Stimulated activated CD4-positive, alpha-beta T cell treated with anti-CD3 and anti-CD28 coated beads, Interleukin-15, amount 100 ng/mL, for 24 hours (primary cell): ENCODE measurements at places on chromosomes 2 and 18.

DNA sequence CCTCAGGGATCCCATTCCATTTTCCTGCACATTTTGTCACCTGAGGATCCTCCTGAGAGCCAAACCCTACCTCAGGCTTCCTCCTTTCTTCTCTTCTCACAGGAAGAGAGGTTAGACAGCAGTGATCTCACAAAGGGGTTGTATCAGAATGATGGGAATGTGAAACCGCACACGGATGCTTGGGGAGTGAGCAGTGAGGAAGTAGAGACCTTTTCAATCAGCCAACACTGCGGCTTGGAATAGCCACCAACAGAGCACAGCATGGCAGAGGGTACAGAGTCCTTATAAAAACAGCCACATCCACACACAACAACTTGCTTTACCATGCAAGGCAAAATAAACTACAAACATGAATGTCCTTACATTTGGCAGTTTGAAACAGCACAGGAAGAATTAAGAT, 8.7 kb downstream of the TMEM182 start:
- DNase-seq, result no peak

DNA sequence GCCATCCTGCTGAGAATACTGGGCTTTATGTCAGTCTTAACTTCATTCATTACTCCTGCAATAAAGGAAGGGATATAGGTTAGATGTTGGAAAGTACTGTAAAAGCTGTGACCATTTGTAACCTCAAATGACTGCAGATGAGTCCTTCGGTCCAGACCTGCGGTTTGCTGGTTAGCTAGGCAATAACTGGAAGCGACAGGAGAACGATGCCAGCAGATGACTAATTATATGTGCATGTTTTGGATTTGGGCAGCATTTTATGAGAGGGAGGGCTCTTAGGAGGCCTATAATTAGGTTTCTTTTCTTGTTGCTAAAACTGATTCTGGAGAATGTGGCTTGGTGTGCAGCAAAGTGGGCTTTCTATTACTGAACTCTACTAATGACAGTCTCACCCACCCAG, 205.6 kb downstream of the TMEM182 start:
- no peak for DNase-seq

DNA sequence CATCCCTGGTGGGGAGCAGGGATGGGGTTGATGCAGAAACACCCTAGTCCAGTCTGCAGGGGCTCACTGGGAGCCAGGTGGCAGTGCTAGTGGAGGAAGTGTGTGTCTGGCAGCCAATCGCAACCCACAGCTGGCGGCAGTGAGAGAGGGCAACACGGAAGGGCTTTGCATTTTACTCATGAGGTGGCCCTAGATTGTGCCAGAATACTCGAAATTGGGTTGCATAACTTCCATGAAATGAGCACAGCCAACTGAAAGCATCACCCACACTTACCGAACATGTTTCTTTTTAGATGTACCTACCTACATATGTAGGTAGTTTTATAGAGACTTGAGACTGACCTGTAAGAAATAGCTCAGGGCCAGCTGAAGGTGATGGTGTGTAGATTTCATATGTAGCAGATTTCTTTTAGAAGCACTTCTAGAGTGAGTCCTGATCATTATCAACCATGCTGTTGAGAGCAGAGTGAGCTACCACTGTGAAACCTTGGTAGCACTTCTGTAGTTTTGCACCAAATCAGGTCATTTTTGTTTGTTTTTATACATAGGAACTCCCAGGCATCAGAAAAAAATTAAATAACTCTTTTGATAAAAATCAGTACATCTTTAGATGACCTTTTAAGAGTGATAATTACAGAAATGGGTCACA, 13.0 kb downstream of the IL18R1 start:
- no peak for DNase-seq

- DNase-seq, result no peak
Observed at GRCh38 chr2:8607606-8608005, 74.2 kb upstream of the ID2 start.

GRCh38 chr2:174024524-174025270, 59.5 kb upstream of the SP3 start:
- DNase-seq, result no peak

DNA sequence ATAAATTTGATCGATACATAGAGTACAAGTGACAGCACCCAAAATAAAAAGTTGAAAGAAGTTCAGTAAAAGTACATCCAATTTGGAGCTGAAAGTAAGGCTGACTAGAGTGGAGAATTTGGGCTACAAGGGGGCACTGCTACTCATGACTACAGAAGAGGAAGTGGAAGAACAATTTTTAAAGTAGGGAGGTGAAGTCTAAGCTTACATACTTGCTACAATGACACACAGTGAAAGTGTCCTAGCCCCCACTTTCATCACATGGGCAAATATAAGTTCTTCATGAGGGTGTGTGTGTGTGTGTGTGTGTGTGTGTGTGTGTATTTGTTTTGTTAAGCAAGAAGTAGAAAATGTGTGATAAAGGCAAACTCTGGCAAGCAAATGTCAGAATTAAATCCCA, 45.7 kb downstream of the MAP3K2 start:
- DNase-seq, result no peak

- no peak for DNase-seq
Observed at GRCh38 chr18:76565238-76566173, 70.5 kb upstream of the ZNF516 start.

DNA sequence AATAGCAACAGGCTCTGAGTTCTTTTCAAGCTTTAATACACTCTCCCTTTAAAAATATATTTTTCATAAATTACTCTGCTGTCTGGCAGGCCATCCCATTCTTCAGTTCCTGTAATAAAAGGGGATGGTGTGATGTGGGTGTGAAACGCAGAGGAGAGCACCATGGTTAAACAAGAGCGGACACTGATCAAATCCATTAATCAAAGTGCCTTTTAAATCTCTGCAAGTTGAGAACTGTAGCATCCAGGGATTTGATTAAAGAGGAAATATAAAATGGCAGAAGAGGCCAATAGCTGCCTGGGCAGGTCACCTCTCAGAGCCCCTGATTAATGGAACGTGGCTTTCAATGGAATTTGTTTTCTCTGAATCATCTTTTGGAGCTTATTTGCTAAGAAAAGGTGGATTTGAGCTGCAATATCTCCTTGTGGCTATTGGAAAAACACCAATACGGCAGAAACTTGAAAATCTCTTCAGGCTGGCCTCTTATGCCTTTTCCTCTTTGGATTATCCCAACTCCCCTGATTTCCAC, 96.9 kb downstream of the ACTR3 start:
- DNase-seq, result no peak

DNA sequence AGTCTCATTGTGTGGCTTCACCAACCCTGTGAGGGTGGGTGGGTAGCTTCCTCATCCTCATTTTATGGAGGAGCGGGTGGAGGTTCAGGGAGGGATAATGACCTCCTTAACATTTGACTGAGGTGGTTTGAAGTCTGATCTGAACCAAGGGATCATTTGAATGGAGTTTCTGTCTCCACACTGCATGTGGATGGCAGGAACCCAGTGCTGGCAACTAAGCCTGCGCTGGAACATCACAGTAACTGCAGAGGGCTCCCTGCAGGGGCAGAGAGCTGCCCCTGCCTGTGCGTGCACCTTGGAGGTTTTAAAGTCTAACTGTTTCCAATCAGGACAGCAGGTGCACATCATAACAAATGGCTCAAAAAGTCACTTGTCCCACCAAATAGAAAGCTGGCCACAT, 3.3 kb downstream of the AGAP1 start:
- DNase-seq, result no peak

DNA sequence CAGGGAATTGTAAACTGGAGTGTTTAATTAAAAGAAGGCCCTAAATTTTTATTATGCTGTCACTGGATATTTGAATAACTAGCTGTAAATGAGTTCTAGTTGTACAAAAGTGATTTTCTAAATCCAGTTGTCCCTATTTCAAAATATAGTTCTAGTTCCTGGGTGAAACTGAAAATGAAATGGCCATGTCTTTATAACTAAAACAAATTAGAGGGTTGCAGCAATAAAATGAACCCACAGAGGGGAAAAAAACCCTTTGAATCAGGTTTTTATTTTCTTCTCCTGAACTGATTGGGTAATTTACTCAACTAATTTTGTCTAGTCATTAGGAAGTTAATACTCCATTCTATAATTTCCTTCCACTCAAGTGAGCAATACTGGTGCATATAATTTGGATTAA, 55.6 kb upstream of the MAP4K3 start:
- no peak for DNase-seq
